Fibroblast of lung (primary cell): ENCODE measurements at places on chromosomes 16 and 17.

GRCh38 chr16:4513881-4514280 is 24.7 kb downstream of the CDIP1 start:
- DNase-seq = no peak

GRCh38 chr17:1275962-1276736 is 3.3 kb upstream of the TRARG1 start:
- DNase-seq = peak; percentile 43

GRCh38 chr17:4100883-4101756 is 41.7 kb downstream of the ZZEF1 start:
- peak; percentile 23 for DNase-seq

GRCh38 chr17:80478487-80479245 is 2.3 kb upstream of the NPTX1 start:
- no peak for DNase-seq

- no peak for DNase-seq
Measured at GRCh38 chr16:57166451-57166850, 19.4 kb downstream of the PSME3IP1 start.
